Brain pericyte (primary cell): ENCODE measurements at places on chromosomes 5 and 9.

- DNase-seq = no peak
These were observed 387.3 kb downstream of the NR2F1-AS1 start for GRCh38 chr5:93193431-93194347.

DNA sequence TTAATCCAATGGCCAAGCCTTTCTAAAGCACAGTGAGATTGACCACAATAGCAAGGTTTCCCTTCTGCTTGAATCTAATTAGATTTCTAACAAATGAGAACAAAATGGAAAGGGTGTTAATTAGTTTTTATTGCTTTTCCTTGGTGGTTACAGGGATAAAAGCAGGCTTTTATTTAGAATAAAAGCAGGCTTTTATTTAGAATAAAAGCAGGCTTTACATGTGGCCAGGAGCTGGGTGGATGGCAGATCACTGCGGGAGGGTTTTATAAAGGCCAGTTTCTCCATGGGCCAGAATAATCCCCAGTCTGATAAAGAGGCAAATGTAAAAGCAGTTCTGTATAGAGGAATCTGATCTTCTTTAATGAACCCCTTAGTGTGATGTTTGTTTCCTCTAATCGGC is 470.2 kb downstream of the TMEM232 start:
- no peak for DNase-seq

DNA sequence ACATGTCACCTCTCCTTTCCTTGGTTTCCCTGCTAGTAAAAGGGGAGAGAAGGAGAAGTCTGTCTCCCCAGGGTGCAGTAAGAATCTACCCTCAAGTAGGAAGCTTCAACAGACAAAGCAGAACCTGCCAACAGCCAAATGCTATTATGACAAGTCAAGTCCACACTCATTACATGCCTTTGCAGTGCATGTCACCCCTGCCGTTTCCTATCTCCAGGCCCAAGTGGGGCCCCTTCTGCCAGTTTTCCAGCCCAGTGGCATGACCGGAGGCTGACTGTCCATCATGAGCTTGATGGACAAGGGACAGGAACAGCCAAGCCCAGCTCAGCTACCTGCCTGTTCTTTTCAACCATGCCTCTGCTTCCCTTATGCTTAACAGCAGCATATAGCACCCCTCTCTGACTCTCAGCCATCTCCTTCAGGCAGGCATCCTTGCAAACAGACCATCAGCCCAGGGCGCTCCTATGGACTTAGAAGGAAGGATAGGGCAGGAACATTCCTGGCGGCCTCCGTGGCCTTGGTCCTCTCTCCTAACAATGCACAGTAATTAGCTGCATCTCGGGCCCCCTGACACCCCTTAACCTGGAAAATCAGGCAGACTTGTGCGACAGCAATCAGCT is 107.2 kb upstream of the RAD23B start:
- DNase-seq = no peak

DNA sequence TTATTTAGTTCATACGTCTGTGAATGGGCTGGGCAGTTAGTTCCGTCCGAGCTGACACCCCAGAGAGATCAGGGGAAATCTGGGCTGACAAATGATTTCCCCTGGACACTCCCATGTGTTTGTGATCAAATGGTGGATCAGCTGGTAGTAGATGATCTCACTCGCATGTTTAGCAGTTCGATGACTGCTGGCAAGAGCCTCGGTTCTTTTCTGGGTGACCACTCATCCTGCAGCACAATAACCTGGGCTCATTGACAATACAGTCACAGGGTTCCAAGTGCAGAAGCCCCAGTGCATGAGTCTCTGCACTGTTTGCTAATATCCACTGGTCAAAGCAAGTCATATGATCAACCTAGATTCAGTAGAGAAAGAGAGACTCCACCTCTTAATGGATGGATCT is 155.9 kb downstream of the NR2F1-AS1 start:
- no peak for DNase-seq

GRCh38 chr9:20200991-20201431 is 412.2 kb upstream of the SLC24A2 start:
- DNase-seq = no peak

GRCh38 chr5:76153271-76153670 is 70.1 kb downstream of the SV2C start:
- no peak for DNase-seq

DNA sequence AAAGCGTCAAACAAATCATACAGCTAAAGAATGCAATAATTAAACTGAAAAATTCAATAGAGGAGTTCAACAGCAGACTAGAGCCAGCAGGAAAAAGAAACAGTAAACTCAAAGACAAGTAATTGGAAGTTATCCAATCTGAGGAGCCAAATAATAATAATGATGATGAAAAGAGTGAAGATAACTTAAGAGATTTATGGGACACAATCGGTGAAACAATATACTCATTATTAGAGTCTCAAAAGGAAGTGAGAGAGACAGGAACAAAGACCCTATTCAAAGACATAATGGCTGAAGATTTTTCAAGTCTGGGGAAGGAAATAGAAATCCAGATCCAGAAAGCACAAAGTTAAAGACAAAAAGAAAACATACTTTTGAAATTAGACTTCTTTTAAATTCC is 263.9 kb upstream of the NR4A3 start:
- no peak for DNase-seq

GRCh38 chr9:83491995-83492394 is 46.2 kb downstream of the FRMD3 start:
- DNase-seq = no peak

DNA sequence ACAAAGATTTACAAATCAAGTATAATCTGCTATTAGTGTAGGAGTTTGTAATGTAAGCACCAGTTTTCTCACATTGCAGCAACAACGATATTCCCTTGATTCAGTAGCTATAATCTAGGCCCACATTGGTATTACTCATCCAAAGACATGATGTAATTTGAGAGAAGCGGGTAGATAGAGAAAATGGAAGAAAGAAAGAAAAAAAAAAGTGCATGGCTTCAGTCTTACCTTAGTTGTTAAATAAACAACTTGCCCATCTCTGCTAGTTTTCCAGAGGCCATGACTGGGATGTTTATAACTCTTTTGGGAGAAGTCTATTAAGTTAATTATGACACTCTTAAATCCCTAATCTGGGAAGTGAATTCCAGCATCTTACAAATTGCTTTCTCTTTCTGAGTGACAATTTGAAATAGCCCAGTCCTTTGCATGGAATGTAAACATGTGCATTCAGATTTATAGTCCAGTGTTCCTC is 2.8 kb downstream of the MELK start:
- DNase-seq = no peak

- DNase-seq = no peak
These were observed 177.5 kb downstream of the GDNF start for GRCh38 chr5:37662362-37662761.

DNA sequence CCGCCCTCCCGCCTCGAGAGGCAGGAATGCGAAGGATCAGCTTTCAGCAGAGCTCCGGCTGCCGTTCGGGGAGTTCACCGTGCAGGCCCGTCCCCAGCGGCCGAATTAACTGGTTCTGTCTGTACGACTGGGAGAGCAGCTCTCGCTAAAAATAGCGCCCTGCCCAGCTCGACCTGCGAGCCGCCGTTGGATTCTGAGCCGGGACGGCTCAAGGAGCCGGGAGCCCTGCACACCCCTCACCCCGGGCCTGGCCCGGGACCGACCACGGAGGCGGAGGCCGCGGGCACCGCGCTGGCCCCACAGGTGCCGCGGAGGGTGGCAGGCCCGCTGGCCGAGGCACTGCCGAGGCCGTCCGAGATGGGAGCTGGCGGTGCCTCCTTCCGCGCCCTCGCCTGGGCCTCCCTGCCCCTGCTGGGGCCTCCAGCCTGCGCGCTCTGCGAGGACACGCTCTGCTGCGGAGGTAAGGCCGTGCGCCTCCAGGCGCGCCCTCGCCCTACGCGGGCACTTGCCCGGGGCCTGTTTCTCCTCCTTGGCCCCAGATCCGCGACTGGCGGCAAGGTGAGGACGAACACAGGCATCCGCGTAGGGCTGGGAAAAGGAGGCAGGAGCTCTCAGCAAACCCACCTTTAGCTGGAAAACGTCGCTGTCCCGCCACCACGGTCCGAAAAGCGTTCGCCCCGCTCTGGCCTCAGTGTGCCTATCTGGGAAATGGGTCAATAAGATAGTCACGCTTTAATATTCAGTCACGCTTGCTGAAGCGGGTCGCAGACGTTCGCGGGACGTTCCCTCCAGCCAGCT is 53.1 kb upstream of the DAB2IP start:
- DNase-seq = peak; percentile 17

- DNase-seq = no peak
These were observed 15.2 kb upstream of the RHOBTB3 start for GRCh38 chr5:95715799-95716461.

GRCh38 chr5:96001262-96001661 is 39.6 kb upstream of the ELL2 start:
- no peak for DNase-seq

- DNase-seq = no peak
These were observed 89.0 kb downstream of the PIK3R1 start for GRCh38 chr5:68304421-68305052.

- no peak for DNase-seq
These were observed 150.5 kb downstream of the GNAQ start for GRCh38 chr9:77881111-77881510.

DNA sequence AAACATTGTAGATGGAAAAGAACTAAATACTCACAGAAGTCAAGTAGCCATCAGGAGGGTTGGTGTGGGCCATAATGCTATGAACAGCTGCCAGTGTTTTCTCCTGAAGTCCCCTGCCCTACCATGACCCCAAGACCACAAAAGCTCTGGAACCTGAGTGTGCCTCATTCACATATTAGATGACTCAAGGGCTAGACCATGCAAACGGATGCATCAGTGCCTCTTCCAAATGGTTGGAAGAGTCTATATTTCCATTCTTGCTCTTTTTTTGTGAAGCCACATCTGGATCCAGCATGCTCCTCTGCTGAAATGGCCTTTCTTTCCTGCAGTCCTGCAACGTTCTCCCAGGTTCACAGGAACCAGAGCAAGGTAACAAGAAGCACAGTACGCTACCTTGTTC is 136.6 kb upstream of the EPB41L4A start:
- DNase-seq = no peak

- DNase-seq = no peak
These were observed 80.7 kb downstream of the PRRT1B start for GRCh38 chr9:131625790-131626670.

GRCh38 chr5:133610489-133611356 is 1.6 kb downstream of the FSTL4 start:
- DNase-seq = no peak

GRCh38 chr9:20848490-20848889 is 164.4 kb downstream of the FOCAD start:
- DNase-seq = no peak

DNA sequence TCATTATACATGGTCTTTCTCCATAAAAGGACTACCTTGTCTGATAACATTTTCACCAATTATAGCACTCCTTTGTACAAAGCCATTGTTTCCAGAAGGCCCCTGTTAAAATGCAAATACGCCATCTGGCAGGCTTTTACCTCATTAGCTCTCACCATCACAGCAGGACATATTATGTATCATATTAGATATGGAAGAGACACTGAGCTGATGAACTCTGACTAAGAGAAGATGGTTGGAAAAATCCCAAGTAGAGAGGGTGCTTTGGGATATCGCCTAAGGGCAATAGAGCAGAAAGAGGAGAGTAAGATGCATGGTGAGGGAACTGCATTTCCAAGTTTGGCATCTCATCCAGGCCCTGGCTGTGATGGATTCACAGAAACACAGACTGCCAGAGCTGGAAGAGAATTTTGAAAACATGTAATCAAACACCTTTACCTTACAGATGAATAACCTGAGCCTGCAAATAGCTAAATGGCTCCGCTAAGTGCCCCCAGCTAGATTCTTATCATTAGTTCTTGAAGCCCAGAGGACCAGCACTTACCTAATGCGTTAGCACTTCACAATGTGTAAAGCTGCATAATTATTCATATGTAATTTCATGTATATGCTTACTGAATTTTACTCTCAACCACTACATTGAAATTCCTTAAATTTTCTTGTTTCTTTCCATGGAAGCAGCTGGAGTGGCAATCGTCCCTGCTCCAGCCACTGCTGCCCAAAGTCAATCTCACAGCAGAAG is 393.6 kb upstream of the IZUMO3 start:
- no peak for DNase-seq

- DNase-seq = no peak
These were observed 133.4 kb upstream of the SPEF2 start for GRCh38 chr5:35484241-35484640.

DNA sequence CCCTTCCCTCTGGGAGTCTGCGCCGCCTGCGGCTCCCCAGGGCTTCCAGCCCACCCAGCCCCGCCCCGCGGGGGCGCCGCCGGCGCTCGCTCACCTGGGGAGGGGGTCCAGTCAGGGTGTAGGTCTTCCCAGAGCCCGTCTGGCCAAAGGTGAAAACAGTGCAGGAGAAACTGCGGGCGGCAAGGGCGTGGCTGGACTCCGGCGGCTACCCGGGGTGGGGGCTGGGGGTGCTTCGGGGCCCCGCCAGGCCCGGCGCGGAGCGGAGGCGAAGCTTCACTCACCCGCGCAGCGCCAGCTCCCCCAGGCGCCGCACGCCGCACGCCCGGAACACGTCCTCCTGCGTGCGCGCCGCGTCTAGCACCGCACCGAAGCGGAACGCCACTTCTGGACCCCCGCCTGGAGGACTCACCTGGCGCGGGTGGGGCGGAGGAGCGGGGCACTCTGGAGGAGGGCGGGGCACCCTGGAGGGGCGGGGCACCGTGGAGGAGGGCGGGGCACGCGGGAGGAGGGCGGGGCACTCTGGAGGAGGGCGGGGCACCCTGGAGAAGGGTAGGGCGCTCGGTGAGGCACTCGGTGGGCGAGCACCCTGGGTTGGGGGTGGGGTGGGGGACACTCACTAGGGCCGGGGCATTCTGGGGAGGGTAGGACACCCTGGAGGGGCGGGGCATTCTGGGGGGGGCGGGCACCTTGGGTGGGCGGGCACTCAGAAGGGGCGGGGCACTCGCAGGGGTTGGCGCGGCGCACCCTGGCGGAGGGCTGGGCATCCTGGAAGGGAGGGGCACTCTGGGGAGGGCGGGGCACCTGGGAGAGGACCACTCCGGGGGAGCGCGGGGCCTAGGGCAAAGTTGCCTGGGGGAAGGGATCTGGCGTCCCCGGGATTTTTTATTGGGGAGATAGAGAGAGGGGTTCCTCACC is 814 bp downstream of the KIF12 start:
- DNase-seq = no peak

DNA sequence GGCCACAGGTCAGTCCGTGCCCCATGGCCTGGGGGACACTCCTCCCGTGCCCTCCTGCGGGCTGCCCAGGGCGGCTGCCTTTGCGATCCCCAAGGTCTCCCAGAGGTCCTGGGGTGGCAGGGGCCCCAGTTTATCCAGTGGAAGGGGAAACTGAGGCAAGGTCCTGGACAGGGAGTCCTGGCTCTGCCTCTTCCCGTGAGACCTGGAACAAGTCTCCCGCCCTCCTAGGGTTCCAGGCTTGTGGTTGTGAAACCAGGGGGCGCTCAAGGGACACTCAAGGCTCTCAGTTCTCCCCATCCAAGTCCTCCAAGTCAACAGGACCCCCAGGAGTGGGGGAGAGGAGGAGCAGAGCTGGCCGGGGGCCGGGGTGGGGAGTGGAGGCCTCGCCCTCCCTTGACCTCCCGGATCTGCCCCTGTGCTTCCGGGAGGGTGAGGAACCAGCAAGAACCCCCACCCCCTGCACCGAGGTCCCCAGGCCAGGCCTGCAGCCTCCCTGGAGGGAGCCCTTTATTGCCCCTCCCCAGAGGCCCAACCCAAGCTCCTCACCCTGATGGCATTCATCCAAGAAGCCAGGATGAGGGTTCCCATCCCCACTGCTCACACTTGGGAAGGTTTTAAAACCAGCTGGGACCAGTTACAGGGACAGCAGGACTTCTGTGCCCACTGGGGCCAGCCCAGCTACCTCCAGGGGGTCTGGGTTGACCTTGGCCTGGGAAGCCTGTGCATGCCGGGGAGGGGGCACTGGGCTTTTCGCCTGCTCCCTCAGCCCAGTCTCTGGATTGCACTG is 24.7 kb upstream of the TMEM250 start:
- DNase-seq = no peak
